ENCODE measurements at places on chromosomes 4 and X.

GRCh38 chrX:55841962-55842752, 124.6 kb downstream of the RRAGB start:
- no peak for DNase-seq

- no peak for DNase-seq
Observed at GRCh38 chrX:153537080-153537479, 19.6 kb downstream of the ATP2B3 start.

- DNase-seq, result no peak
Observed at GRCh38 chr4:99088023-99088449, 552 bp downstream of the ADH5 start.

GRCh38 chr4:19945501-19945900, 306.2 kb upstream of the SLIT2 start:
- no peak for DNase-seq

DNA sequence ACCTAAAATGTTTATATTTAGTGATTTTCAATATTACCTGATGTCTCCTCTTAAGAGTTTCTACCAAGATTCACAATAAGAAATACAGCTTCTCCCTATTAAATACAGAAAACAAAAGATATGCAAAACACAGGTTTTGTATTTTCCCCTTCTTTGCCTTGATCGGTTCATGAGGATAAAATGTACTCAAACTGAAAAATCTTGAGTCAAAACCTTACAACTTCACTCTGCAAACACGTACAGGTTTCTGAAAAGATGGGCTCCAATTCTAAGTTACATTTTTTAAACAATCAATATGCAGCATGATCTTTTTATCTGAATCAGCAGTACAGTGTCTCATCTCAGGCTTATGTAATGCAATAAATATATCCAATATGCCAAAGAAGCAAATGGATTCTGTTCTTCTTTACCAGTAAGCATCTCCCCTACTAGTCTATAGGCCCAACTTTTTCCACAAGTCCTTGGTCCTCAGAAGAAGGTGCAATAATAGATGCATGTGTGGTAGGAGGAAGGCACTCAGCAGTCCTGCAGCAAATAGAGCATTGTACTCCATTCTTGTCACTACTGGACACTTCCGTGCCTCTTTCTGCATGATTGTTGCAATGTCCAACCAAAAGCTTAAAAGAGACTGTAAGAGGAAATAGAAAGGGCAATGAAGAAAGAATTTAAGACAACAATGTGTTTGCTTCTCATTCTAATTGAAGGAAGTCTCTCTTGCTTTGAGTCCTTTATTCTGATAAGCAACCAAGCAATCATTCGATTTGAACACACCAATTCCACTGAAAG, 3.2 kb downstream of the MAPK10 start:
- DNase-seq, result no peak

- DNase-seq, result no peak
Observed at GRCh38 chr4:102217345-102217744, 127.9 kb downstream of the SLC39A8 start.

Measured in stimulated activated CD8-positive, alpha-beta memory T cell treated with anti-CD3 and anti-CD28 coated beads, Interleukin-2, amount 100 ng/mL, for 1 hour (primary cell).